ENCODE measurements at places on chromosomes 5 and 9.
A peak's percentile ranks its signal among the peaks of the same experiment; 100 is the strongest.

DNA sequence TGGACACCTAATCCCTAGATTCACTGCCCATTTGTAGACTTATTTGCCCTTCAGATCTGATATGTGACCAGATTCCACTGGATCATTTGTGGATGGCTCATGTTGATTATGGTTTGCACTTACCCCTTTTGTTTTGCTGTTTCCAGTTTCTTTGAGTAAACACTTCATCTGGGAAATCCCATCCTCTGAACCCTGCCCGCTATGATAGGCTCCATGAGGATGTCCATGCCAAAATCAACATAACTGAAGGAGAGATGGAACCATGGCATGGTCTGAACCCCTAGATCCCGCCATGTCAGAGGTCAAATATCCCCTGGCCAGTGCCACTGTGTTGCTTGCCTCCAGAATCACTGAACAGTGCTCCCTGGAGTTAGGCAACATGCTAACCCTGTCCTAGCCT lies 11.7 kb upstream of the FEM1C start:
- no peak for DNase-seq
- H3K27ac ChIP-seq, result no peak overlapping the region
- H3K4me1 ChIP-seq, result no peaks in the 10 kb centered on the region
- H3K4me3 ChIP-seq, result no peak overlapping the region
- H3K27me3 ChIP-seq, result peaks cover 8% of the 10 kb centered on the region

DNA sequence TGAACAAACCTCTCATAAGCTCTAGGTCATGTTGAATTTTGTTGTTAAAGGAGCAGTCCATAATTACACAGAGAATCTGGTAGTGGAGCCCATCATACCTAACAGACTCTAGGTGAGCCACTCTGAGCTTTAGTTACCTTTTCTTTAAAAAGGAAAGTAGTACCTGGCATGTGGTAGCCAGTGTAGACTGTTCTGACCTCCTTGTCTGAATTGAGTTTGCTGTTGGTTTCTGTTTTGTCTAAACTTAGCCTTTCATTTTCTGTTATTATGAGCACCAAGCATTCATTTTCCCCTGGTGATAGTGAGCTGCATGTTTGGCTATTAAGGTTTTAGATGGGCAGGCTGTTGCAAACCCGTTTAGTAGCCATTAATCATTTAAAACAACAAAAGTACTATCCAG lies 112.2 kb downstream of the MAST4 start:
- peaks cover 12% of the 10 kb centered on the region for H3K4me1 ChIP-seq
- DNase-seq, result no peak
- H3K27me3 ChIP-seq, result peaks cover 3% of the 10 kb centered on the region
- H3K4me3 ChIP-seq, result no peak overlapping the region

DNA sequence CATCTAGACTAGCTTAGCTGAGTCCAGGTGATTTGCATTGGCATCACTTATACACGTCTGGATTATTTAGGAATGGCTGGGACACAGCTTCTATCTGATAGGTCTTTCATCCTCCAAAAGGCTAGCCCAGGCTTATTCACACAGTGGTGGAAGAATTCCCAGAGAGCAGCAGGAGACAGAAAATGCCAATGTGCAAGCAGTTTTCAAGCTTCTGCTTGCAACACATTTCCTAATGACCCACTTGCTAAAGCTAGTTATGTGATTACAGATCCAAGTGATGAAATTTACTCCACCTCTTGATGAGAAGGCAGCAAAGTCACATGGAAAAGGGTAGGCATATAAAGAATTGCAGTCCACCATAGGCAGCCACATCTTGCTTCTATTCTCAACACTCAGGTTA lies 44.2 kb upstream of the MAST4 start:
- H3K4me1 ChIP-seq, result peaks cover 13% of the 10 kb centered on the region
- no peak overlapping the region for H3K27ac ChIP-seq
- peaks cover 19% of the 10 kb centered on the region for H3K27me3 ChIP-seq

DNA sequence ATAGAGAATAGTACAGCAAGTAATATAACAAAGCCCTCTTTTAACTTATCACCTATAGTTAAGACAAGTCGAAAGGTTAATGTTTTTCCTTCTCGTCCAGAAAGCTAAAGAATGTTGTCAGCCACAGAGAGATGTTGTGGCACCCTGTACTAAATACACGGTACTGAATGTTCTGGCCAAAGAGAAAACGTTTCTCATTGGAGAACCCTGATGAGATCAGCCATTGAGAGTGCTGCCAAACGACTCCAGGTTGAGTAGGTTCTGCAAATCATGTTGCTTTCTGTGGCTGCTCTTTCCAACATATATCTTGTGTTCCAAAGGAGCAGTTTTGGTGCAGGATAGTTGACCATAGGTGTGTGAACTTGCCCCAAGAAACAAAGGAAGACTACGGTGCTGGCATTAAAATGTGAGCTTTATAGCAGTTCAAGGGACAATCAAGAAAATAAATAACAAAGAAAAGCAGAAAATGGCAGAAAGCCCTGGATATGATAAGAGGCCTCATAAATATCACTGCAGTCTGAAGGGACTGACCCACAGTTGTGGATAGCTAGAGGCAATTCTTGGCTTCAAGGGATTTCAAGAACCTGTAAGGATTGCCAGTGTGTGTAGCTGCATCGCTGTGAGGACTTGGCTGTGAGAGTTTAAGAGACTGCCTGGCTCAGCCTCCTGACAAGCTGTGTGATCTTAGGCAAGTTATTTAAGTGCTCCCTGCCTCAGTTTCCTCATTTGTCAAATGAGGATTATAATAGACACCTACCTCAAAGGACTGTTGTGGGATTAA lies 102.7 kb downstream of the ARHGEF28 start:
- no peak overlapping the region for H3K27ac ChIP-seq
- peaks cover 11% of the 10 kb centered on the region for H3K27me3 ChIP-seq
- no peak for DNase-seq
- H3K36me3 ChIP-seq, result no peaks in the 10 kb centered on the region

DNA sequence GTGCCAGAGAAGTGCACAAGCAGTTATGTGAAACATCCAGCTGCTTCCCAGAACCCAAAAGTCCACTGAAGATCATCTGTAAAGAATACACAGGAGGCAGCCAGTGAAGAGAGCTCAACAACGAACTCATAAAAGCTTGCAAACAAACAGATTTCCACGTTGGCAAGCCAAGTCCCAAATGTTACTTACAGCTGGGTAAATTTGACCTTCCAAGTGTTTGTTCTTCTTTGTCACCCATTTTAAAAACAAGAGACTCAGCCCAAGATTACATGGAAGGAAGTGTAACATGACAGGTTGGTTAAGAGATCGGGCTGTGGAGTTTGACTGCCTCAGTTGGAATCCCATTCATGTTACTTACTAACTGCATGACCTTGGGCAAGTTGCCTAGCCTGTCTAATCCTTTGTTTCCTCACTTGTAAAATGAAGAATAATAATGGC lies 174.9 kb upstream of the PAPPA start:
- no peaks in the 10 kb centered on the region for H3K4me1 ChIP-seq
- H3K36me3 ChIP-seq, result no peaks in the 10 kb centered on the region
- peaks cover 3% of the 10 kb centered on the region for H3K27me3 ChIP-seq

DNA sequence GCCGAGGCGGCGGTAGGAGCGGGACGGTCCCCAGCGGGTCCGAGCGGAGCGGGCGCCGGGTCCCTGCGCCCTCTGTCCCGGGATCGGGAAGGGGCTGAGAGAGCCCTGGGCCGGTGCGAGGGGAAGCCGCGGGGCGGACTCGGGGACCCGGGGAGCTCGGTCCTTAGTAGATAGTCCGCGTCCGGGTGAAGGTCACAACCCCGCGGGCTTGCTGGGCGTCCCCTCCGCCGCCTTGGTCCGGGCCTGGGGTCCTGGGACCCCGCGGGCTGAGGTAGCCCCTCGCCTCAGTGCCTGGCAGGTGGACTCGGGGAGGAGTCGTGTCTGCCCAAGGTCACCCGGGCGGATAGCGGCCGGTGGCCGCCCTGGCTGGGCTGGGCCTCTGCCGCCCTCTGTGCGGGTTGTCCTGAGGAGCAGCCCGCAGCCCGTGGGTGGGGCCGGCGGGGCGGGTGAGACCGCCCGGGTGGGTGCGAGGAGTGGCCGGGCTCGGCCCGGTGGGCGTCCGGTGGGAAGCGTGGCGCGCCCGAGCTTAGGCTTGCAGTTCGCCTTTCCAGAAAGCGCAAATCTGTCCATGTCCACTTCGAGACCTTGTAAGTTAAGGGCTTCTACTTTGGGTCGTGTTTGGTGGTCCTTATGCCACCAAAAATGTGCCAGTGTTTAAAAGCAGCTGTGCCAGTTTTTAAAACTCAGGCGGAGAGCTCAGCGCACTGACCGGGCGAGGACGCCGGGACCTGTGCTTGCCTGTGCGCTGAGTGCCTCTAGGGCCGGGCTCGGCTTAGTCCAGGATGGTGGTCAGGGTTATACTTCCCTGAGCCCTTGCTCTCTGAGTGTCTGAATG lies 554 bp downstream of the SDHA start:
- H3K4me3 ChIP-seq, result peak overlapping the region; percentile 94
- H3K4me1 ChIP-seq, result peaks cover 60% of the 10 kb centered on the region
- DNase-seq, result peak; percentile 30
- H3K27ac ChIP-seq, result peak overlapping the region; percentile 91

DNA sequence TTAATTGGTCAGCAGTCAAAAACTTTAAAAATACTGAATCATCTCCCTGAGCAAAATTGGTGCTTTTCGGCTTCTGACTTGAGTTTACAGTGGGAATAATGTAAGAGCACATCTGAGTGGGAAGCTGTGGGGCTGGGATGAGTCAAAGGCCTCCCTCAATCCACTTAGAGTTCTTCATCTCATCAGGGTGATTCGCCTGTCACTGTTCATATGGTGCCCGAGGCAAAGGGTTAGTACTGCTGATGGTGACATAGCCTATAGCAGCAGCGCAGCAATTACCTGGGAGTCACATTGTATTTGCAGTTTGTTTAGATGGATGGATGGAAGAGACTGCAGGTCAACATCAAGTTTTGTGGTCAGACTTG lies 113.8 kb upstream of the ZNF608 start:
- H3K36me3 ChIP-seq, result no peaks in the 10 kb centered on the region
- no peaks in the 10 kb centered on the region for H3K4me1 ChIP-seq
- H3K27ac ChIP-seq, result no peak overlapping the region
- DNase-seq, result no peak
- H3K27me3 ChIP-seq, result peaks cover 8% of the 10 kb centered on the region
- H3K4me3 ChIP-seq, result no peak overlapping the region

DNA sequence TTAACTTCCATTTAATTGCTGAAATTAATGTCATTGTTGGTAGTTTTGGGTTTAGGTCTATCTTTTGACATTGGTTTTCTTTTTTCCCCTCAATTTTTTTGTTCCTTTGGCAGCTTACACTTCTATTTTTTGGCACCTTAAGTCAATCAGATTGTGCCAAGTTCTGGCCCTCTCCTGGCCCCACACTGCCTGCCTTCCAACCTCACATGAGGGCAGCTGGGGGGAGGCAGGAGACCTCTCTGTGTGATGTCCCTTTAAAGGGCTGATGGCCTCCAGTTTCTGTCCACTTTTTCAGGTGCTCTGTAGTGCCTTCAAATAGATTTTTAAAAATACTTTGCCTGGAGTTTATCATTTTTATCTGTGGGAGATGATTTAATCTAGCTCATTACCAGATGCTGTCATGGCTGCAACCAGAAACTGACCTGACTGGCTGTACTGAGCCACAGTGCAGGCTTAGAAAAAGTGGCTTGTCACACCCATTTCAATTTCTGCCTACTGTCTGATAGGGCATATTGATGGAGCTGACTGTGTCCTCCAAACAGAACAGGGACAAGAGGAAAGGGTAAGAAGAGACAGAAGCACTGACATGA lies 196.6 kb downstream of the FANCC start:
- no peak overlapping the region for H3K27ac ChIP-seq
- H3K27me3 ChIP-seq, result no peaks in the 10 kb centered on the region
- no peaks in the 10 kb centered on the region for H3K4me1 ChIP-seq
- H3K4me3 ChIP-seq, result no peak overlapping the region
- peaks cover 3% of the 10 kb centered on the region for H3K36me3 ChIP-seq

GRCh38 chr9:121788686-121789366 lies 137.4 kb downstream of the DAB2IP start:
- H3K27ac ChIP-seq, result no peak overlapping the region
- no peaks in the 10 kb centered on the region for H3K27me3 ChIP-seq
- no peak for DNase-seq
- H3K36me3 ChIP-seq, result no peaks in the 10 kb centered on the region
- H3K4me3 ChIP-seq, result no peak overlapping the region

DNA sequence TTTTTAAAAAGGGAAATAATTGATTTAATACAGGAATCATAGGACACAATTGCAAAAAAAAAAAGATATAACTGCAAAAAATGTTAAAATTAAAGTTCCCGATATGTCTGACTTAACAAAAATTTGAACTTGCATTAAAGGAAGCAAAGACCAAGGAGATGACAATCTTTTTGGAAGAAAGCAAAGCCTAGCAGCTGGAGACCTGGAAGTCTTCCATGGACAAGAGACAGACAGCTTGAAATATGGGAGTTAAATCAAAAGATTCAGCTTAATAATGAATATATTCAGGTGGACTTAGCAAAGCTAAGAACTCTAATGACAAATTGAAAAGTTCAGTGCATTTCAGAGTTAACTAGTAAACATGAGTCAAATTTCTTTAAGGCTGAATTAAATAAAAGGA lies 568.7 kb upstream of the RGMB start:
- no peak for DNase-seq
- H3K27ac ChIP-seq, result no peak overlapping the region
- no peaks in the 10 kb centered on the region for H3K36me3 ChIP-seq

DNA sequence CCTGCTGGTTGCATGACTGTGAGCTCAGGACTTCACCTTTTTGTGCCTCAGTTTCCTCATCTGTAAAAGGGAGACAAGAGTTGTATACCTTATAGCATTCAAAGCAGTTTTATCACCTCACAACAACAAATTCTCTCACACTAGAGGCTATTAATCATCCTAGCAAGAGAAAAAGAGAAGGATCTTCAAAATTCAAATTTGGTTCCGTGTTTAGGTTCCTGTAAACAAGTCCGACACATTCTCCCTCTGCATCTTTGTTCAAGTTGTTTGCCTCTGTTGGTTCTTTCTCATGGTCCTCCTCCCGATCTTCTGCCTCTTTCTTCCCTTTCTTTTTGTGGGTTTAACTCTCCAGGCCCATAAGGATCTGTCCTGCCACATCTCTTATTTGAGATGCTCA lies 218.0 kb downstream of the PIK3R1 start:
- H3K27ac ChIP-seq, result peak overlapping the region; percentile 81
- H3K4me3 ChIP-seq, result peak overlapping the region; percentile 8
- H3K27me3 ChIP-seq, result peaks cover 4% of the 10 kb centered on the region
- H3K4me1 ChIP-seq, result peaks cover 56% of the 10 kb centered on the region
- no peak for DNase-seq

DNA sequence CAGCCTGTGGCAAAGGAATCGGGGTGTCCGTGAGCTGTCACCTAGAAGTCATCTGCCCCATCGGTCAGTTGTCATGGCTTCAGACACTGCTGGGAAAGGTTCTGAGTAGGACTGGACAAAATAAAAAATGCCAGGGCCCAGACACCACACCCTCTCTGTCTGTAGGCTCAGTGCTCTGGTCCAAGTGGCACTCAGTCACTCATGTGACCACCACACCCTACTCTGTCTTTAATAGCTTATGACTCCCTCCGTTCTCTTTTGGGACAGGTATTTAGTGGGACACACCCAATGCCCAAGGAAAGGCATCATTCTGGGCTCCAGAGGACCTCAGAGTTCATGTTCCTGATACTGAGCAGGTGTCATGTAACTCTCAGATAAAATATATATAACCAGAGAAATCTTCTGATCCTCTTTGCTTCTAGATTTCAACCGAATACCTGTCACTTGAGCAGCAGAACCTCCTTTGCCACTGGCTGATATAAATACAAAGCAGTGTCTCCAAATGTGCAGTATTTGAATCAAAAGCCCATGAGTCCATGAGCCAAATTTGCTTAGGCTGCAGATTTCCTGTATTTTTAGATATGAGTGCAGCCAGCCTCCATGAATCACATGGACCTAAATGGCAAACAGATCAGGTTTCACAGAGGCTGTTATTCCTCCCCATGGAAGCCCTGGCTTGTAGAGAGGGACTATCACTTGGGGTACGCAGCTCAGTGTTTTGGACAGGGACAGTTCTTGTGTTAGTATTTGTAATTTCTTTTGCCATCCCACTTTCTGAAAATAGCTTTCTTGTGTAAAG lies 272.0 kb downstream of the ARHGAP26 start:
- H3K27me3 ChIP-seq, result no peaks in the 10 kb centered on the region
- H3K27ac ChIP-seq, result no peak overlapping the region
- peaks cover 30% of the 10 kb centered on the region for H3K4me1 ChIP-seq
- no peak for DNase-seq
- no peak overlapping the region for H3K4me3 ChIP-seq

Measured in activated naive CD8-positive, alpha-beta T cell treated with anti-CD3 and anti-CD28 coated beads for 36 hours (primary cell).